Pancreas (tissue), 10 donors: ENCODE measurements at places on chromosomes 7 and 10. TPM values are rescaled to one million over a fixed set of nuclear protein-coding genes. Genes with fewer than 3 reads are reported as not detected.

- no peak overlapping the region for H3K4me3 ChIP-seq
- H3K27ac ChIP-seq: no peak overlapping the region
- no peaks in the 10 kb centered on the region for H3K36me3 ChIP-seq
- no peak for DNase-seq
Measured at GRCh38 chr10:29922892-29923291, 136.5 kb downstream of the JCAD start.

- no peak overlapping the region for H3K4me3 ChIP-seq
- H3K27me3 ChIP-seq: no peaks in the 10 kb centered on the region
- no peaks in the 10 kb centered on the region for H3K4me1 ChIP-seq
- no peak for DNase-seq
- H3K36me3 ChIP-seq: no peaks in the 10 kb centered on the region
- H3K27ac ChIP-seq: no peak overlapping the region
Measured at GRCh38 chr7:583410-584121, 63.9 kb upstream of the PDGFA start.

DNA sequence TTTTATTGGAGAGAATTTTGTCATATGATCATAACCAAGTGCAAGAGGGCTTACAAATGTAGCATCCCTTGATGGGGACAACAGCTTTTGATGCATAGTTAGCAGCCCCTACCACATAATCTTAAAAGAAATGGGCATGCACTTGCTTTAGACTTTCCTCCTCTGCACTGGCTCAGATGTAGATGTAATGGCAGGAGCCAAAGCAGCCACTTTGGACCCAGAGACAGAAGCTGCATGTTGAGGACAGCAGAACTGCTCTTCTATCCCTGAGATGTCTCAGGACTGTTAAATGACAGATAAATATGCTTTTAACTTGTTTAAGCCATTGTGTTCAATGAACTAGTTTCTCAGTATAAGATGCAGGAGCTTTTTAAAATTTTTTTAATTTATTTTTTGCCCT lies 450.7 kb downstream of the TYW1 start:
- no peak for DNase-seq
- H3K27me3 ChIP-seq: no peaks in the 10 kb centered on the region
- H3K36me3 ChIP-seq: no peaks in the 10 kb centered on the region
- H3K4me3 ChIP-seq: no peak overlapping the region
- H3K27ac ChIP-seq: no peak overlapping the region

- no peaks in the 10 kb centered on the region for H3K36me3 ChIP-seq
- peak; percentile 14 for DNase-seq
- no peaks in the 10 kb centered on the region for H3K4me1 ChIP-seq
- H3K27me3 ChIP-seq: no peaks in the 10 kb centered on the region
- H3K4me3 ChIP-seq: no peak overlapping the region
- no peak overlapping the region for H3K27ac ChIP-seq
Measured at GRCh38 chr7:68224041-68224741, 1227.6 kb downstream of the TYW1 start.

- H3K27ac ChIP-seq: no peak overlapping the region
- H3K27me3 ChIP-seq: no peaks in the 10 kb centered on the region
- H3K4me3 ChIP-seq: no peak overlapping the region
- no peaks in the 10 kb centered on the region for H3K36me3 ChIP-seq
Measured at GRCh38 chr10:119700321-119700954, 25.4 kb upstream of the INPP5F start.

GRCh38 chr7:35596061-35596460 lies 98.9 kb downstream of the HERPUD2 start:
- no peaks in the 10 kb centered on the region for H3K4me1 ChIP-seq
- no peaks in the 10 kb centered on the region for H3K27me3 ChIP-seq
- no peak for DNase-seq

DNA sequence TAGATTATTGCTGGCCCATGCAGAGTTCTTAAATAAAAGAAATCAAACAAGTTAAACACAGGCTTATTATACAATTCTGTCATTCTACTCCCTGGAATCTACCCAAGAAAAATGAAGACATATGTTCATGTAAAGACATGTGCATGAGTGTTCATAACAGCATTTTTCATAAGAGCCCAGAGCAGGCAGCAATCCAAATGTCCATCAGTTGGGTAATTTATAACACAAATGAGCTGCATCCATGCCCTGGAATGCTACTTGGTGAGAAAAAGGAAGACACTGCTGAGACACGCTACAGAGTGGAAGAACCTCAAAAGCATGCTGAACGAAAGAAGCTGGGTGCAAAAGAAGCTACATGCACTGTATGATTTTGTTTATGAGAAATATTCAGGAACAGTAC lies 342.6 kb downstream of the TCERG1L start:
- no peak overlapping the region for H3K4me3 ChIP-seq
- DNase-seq: no peak
- H3K36me3 ChIP-seq: no peaks in the 10 kb centered on the region
- no peaks in the 10 kb centered on the region for H3K27me3 ChIP-seq

- H3K4me1 ChIP-seq: no peaks in the 10 kb centered on the region
- H3K36me3 ChIP-seq: no peaks in the 10 kb centered on the region
- H3K27ac ChIP-seq: no peak overlapping the region
Measured at GRCh38 chr7:88315522-88315921, 8.8 kb upstream of the STEAP4 start.

- no peak for DNase-seq
- H3K27ac ChIP-seq: no peak overlapping the region
- H3K4me1 ChIP-seq: no peaks in the 10 kb centered on the region
- no peak overlapping the region for H3K4me3 ChIP-seq
- no peaks in the 10 kb centered on the region for H3K36me3 ChIP-seq
- H3K27me3 ChIP-seq: no peaks in the 10 kb centered on the region
Measured at GRCh38 chr10:97150013-97150595, 35.7 kb downstream of the SLIT1 start.

DNA sequence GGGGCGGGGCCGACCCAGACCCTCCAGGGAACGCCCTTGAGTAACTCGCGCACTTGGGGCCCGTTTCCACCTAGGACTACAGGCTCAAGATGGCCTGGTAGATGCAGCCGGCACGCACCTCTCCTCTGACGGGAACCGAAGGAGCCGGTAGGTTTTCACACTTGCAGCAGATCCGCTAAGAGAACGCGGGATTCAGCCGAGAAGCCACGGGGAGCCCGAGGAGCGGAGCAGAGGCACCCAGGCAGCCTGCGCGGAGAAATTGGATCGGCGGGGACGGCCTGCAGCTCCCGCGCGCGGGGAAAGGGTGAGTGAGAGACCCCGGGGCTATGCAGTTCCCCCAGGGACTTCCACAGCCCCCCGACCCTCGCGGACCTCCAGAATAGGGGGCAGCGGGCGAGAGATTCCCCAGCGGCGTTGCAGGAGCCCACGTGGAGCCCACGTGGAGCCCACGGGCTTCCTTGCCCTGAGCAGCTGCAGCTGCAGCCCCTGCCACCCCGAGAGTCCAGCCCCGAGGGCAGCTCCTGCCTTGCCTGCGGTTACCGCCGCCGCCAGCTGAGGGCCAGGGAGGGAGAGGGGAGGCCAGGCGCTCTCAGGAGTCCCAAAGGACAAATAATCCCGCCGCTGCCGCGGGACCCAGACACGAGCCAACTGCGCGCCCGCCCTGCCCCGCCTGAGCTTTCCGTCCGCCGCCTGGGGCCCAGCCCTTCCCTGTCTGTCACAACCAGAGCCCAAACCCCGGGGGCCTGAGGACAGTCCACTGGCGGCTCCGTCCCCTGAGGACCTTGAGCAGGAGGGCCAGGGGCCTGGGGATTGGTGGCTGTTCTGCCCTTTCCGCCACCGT lies 13.1 kb downstream of the IFT22 start:
- H3K27me3 ChIP-seq: no peaks in the 10 kb centered on the region
- H3K27ac ChIP-seq: peak overlapping the region; percentile 33
- peak overlapping the region; percentile 56 for H3K4me3 ChIP-seq

Gene CFAP46
- 1.3 TPM for polyA plus RNA-seq

Gene CTTNBP2
- 4.8 TPM for polyA plus RNA-seq

Gene EBLN1
- polyA plus RNA-seq: not detected

Gene SEMA3C
- 0.61 TPM for polyA plus RNA-seq

Gene UCN3
- 17.2 TPM for polyA plus RNA-seq

Gene FOXI2
- 0.05 TPM for polyA plus RNA-seq

Gene SCIN
- 0.61 TPM for polyA plus RNA-seq

Gene TOMM7
- polyA plus RNA-seq: 262 TPM

Gene CCDC172
- not detected for polyA plus RNA-seq

Gene FKBP6
- 0.05 TPM for polyA plus RNA-seq
